ENCODE measurements at places on chromosomes 3 and 15.

- DNase-seq, result no peak
These were observed 487.1 kb upstream of the CNTN3 start for GRCh38 chr3:75101329-75102147.

GRCh38 chr3:110654843-110655502 is 416.6 kb upstream of the NECTIN3 start:
- no peak for DNase-seq

DNA sequence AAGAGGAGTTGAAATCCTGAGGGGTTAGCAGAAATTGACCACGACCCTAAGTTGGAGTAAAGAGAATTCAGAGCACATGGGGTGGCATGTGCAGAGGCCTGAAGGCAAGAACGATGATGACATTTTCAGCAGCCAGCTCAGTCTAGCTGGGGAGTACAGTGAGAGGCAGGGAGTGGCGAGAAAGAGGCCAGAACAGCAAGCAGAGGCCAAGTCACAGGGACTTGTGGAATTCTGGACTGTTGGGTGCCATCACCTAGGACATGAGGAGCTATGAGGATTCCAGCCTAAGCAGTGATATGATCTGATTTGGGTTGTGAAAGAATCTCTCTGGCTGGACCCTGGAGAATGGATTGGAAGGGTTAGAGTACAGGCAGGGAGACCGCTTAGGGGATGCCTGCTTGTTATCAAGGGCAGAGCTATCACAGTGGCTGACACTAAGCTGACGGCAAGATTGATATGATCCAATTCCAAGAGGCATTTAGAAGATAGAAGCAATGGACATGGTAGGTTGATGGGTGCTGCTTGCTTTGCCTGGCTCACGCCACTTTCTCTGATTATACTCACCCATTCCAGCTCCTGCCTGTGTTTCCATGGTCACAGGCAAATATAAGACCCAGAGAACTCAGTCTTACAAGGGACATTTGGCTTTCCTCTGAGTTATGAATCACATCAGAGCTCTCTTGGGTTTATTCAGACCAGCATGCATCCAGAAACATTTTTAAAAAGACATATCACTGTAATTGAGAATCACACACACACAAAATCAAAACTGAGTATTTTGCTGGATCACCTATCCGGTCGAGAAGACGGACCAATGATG is 66.4 kb downstream of the LRTM1 start:
- DNase-seq, result no peak

DNA sequence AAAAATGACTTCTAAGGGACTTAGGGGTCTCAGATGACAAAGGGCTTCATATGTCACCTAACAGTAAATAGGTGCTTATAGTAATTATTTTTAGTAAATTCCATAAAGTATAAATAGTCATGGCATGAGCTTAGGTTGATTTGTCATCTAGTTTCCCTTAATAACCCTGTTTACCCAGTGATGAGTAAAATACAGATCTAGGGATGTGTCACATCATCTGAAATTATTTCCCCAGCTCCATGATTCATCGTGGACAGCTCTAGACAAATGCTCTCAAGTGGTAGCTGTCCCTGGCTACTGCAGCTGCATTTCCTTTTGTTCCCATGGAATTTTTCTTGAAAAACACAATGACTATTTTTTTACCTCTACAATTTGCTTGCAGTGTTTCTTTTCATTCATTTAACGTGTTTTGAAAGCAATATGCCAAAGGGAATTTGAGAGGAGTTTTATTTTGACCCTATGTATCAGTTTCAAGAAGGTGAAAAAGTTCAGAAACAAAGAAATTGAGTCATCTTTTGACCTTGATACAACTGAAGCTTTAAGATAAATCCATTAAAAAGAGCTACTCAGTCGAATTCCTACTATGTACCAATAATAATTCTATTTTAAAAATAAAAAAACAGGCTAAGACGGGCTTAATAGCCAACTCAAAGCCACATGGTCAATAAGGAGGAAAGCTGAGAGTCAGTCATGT is 241.6 kb downstream of the KCNMB2 start:
- no peak for DNase-seq

DNA sequence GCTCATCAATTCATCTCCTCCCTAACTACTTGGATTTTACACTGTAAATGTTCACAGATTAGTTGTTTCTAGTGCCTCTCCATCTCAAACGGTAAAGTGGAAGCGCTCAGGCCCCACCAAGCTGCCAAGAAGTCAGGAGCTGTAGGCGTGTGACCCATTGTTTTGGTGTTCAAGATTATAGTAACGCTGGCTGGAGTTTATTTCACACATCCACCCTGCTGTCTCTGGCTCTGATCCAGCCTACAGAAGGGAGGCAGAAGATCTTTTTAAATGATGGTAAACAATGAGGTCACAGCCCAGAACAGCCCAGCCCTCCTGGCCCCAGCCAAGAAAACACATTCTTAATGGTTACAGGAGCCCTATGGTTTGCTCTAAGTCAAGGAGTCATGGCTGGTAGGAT is 25.7 kb upstream of the GALNT15 start:
- no peak for DNase-seq

- DNase-seq, result no peak
These were observed 225.1 kb upstream of the LMCD1 start for GRCh38 chr3:8276506-8276905.

GRCh38 chr3:8743021-8743601 is 9.5 kb downstream of the CAV3 start:
- no peak for DNase-seq

All from activated T-cell treated with anti-CD3 and anti-CD28 coated beads for 1 hour (primary cell).